Uterine smooth muscle cell (primary cell): ENCODE measurements at places on chromosomes 16 and 17. TPM values are rescaled to one million over a fixed set of nuclear protein-coding genes. Genes with fewer than 3 reads are reported as not detected.

The ITGB4 gene
- total RNA-seq: under 0.01 and 0.62 TPM in 2 replicates

The ITGA2B gene
- 0.22 and 1.7 TPM in 2 replicates for total RNA-seq

The KIF19 gene
- not detected in 2 replicates for total RNA-seq

The YWHAE gene
- 557 and 941 TPM in 2 replicates for total RNA-seq
